Stimulated activated CD8-positive, alpha-beta memory T cell treated with anti-CD3 and anti-CD28 coated beads, Interleukin-2, amount 100 ng/mL, for 48 hours (primary cell): ENCODE measurements at places on chromosomes 16 and 17.

DNA sequence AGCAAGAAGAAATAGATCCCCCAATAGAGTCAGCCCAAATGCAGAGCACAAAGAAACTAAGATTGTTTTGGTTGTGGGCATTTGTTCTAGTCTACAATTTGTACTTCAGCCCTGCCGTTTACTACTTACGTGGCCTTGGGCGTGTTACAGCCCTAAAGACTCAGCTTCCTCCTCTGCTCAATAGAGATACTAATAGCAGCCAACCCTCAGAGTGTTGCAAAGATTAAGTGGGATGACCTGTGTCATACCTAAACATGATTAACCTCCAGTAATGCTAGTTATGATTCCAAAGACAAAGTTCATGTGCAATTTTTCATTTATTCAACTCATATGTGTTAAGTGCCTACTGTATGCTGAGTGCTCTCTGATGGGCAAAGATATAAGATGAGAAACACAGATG lies 43.1 kb downstream of the MAF start:
- DNase-seq: no peak

DNA sequence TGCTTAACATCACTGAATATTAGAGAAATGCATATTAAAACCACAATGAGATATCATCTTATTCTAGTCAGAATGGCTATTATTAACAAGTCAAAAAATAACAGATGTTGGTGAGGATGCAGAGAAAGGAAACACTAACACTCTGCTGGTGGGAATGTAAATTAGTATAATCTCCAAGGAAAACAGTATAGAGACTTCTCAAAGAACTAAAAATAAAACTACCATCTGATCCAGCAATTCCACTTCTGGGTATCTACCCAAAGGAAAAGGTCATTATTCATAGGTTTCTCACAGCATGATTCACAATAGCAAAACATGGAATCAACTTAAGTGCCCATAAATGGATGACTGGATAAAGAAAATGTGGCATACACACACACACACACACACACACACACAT lies 166.4 kb downstream of the CEP112 start:
- DNase-seq: no peak

- DNase-seq: no peak
These were observed 79.4 kb upstream of the CDYL2 start for GRCh38 chr16:80883816-80884215.

DNA sequence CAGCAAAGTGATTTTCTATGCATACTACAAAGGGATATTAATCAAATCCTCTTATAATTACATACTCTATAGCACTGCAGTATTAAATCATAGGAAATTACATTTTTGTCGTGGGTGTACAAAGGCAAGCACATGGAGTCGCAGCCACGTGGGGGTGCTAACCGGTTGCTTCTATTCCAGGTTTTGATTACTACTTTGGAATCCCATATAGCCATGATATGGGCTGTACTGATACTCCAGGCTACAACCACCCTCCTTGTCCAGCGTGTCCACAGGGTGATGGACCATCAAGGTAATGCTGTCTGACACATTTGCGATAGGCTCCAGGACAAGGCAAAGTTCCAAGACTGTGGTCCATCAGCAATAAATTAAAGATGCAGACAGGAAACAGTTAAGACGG lies 60.1 kb downstream of the ARSG start:
- no peak for DNase-seq

- DNase-seq: no peak
These were observed 16.0 kb downstream of the MAP2K6 start for GRCh38 chr17:69430488-69430887.

DNA sequence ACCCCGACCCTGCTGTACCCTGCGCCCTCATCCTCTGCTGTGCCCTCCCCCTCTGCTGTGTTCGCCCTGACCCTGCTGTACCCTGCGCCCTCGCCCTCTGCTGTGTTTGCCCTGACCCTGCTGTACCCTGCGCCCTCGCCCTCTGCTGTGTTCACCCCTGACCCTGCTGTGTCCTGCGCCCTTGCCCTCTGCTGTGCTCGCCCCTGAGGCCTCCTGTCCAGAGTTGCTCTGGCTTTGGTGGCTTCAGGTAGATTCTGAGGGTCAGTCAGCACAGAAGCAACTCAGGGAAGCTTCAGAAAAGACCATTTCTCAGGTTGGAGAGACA lies 11.5 kb downstream of the ZNF276 start:
- no peak for DNase-seq

DNA sequence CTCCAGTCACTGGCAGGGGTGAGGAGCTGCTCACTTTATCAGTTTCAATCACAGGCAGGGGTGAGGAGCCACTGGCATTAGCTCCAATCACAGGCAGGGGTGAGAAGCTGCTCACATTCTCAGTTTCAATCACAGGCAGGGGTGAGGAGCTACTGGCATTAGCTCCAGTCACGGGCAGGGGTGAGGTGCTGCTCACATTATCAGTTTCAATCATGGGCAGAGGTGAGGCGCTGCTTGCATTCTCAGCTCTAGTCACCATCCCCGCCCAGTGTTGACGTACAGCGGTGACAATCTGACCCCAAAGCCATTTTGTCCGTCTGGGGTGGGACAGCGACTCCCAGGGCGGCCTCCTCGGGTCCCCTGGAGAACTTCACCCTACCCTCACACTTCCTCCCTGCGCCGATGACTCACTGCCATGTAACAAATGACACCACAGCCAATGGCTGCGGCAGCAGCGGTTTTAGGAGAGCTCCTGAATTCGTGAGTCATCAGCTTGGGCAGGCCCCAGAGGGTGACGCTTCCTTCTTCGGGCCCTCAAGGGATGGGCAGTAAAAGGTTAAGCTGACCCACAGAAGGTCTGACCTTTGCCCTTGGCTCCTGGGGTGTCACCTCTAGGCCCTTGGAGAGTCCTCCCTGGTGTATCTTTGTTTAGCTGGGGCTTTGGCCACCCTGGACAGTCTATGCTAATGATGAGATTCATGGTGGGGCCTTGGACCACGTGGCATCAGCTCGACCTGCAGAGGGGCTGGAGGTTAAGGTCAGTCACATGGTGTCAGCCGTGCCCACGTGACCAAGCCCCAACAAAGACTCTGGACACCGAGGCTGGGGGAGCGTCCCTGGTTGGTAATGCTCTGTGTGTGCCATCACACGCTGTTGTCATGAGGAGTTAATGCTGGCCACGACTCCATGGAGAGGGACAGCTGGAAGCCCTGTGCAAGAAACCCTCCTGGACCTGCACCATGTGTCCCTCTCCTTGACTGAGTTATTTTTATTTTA lies 171.7 kb downstream of the C16orf95 start:
- DNase-seq: no peak

GRCh38 chr17:38430316-38430715 lies 2.1 kb downstream of the ARHGAP23 start:
- DNase-seq: no peak

DNA sequence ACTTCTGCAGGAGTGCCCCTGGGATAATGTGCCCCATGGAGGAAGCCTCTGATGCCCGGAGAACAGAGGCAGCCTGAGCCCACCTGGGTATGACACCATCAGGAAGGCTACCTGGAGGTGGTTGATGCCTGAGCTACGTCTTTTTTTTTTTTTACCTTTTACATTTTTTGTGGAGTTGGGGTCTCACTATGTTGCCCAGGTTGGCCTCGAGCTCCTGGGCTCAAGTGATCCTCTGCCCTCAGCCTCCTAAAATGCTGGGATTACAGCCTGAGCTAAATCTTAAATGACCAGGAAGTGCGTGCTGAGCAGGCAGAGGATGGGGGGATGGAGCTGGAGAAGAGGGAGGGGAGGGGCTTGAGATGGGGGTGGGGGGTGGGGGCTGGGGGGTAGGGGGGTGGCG lies 32.7 kb downstream of the ABCC6 start:
- DNase-seq: no peak

- no peak for DNase-seq
These were observed 364.9 kb downstream of the SNX29 start for GRCh38 chr16:12341423-12341822.

DNA sequence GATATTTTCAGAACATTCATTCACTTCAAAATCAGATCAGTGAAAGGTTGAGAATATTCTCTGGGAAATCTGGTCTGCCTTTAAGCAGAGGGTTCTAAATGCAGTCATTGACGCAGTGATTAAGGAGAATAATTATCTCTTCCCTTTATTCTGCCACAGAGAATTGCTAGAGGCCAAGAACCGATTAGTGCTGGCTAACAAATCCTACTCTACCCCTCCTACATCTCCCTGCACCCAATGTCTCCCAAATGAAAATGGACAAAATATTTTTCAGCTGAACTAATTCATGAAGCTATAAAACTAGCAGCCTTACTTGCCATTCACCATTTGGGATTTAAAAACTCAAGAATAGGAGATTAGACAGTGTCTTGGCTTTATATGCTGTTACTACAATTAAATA lies 185.5 kb upstream of the SOX9 start:
- no peak for DNase-seq

- no peak for DNase-seq
These were observed 152.6 kb downstream of the CYB561 start for GRCh38 chr17:63293323-63294075.

- no peak for DNase-seq
These were observed 61.8 kb upstream of the MED9 start for GRCh38 chr17:17415006-17415405.

DNA sequence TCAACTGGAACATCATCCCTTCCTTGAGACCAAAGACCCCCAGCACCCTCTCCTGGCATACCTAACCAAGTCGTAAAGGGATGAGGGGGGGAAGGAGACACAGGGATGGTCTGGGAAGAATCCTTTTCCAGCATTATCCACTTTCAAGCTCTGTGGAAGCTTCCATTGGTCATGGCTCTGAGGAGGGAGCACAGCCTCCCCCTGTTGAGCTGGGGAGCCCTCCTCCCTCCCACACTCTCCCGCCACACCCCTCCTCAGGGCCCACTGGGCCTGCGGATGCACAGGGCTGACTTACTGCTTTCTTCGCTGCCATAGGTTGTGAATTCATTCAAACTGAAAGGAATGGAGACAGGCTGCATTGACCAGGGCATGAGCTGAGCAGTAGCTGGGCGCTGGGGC lies 12.4 kb downstream of the CSF3 start:
- no peak for DNase-seq

- DNase-seq: no peak
These were observed 141.4 kb upstream of the GSE1 start for GRCh38 chr16:85471469-85472431.

DNA sequence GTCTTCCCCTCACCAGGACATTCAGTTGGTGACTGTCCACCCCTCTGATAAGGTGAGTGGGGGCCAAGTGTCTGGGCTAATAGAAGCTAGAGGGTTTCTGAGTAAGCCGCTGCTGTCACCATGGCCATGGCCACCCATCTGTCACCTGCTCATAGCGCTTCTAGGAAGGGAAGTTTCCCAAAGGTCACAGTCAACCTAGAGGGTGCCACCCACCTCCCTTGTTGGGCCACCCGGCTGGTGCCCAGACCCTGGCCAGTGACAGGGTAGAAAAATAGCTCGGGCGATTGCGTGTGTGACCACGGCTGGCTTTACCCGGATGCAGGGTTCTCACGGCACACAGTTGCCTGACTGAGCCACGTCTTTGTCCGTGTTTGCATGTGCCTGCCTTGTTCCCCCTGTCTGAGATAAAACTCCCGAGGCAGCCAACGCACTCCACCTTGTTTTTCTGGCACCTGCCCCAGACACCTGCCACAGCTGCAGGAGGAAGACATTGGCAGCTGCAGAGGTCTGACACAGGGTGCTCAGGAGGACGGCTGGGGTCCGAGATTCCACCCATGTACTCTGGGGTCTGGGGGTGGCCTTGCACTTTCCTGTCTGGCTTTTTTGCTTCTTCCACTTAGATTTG lies 809 bp downstream of the PIRT start:
- DNase-seq: no peak

GRCh38 chr17:39665642-39666224 lies 584 bp downstream of the TCAP start:
- DNase-seq: no peak

DNA sequence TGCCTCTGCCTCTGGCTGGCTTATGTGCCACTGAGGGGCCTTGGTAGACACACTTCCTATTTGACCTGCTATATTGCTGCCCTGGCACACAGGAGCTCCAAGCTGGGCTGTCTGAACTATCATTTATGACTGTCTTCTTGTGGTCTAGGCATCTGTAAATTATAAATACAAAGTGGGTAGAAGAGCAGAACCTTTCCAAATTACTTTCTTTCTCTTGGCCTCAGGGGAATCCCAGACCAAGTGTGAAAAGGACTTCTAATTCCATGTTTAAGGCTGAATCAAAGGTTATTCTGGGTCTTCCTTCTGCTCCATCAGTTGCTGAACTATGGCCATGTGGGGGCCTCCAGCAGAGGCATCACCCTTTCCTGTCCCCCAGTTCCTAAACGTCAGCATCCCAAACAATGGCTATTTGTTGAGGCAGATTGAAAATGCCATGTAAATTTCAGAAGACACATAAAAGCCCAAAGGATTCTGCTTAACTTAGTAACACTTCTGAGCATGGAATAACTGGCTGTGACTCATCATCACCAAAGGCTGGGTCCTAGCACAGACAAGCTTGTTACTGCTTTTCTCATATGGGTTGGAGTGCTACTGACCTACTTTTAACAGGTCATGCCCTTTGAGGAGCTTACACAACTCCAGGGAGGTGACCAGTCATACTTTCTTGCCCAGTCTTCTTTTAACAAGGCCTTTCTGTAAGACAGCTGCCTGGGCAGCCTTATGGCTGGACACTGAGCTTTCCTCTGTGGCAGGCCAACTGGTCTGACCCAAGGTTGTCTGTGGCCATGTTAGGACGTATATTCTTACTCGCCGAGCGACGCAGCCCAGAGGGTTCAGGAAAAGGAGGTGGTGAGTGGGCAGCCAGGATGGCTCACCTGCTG lies 154.8 kb downstream of the VPS53 start:
- no peak for DNase-seq

GRCh38 chr17:49247944-49248343 lies 17.4 kb upstream of the PHOSPHO1 start:
- DNase-seq: no peak

DNA sequence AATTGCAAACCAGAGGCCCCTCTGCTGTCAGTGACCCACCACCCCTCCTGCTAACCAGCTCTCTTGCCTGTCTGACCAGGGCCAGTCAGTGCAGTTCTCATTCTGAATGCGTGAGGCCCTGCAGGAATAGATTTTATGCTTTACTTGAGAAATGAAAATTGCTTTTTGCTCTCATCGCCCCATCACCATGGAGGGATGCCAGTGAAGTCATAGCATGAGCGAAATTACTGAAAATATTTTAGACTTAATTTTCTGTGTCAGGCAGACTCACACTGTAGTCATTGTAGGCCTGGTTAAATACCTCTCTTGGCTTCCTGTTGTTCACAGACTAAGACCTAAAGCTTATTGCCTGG lies 490.5 kb upstream of the CDH5 start:
- DNase-seq: no peak

DNA sequence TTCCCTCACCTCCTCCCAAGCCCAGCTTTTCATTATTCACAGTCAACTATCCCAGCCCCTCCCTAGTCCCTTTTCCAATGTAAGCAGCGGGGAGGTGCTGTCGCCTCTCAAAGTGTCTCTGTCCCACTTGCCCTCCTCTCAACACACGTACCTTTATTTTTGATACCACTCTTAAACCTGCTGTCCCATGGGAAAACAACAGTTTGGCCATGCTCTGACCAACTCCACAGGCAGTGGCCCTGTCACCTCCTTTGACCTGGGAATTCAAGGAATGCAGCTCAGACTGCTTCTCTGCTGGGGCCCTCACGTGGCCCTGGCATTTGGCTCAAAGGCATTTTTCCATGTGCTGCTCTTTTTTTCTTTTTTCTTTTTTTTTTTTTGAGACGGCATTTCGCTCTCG lies 4.2 kb downstream of the LYRM9 start:
- DNase-seq: no peak
